ENCODE measurements at places on chromosomes 7 and 10.

DNA sequence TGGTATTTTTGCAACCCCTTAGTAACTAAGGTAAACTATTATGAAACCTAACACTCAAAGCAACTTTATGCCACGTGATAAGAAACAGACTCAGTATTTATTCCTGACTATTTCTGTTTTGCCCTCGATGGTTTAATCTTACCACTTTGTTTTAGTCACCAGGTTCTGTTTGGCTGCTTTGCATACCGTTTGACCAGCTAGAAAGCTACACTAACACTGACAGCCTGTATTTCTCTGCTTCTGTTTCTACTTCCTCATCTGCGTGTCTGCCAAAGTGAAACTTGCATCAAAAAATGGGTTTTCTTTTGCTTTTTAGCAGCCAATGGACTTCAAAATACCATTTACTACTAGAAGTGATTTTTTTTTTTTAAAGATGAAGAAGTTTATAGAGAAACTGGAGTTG, 802.5 kb downstream of the GRM8 start:
- no peak for DNase-seq

- DNase-seq, result no peak
Observed at GRCh38 chr10:7601023-7601656, 65.6 kb downstream of the ITIH5 start.

DNA sequence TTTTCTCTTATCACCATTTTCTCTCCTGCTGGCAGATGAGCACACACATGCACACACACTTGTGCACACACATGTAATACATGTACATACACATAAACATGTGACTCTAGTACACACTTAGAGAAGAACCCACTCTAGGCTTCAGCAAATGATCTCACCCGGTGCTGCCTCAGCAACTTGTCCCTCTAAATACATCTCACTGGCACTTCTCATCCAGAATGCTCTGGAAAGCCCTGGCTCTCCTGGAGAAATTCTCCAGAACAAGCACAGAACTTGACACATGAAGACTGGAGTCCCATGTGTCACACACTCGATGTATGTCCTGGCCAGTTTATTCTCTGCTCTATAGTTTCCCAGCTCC, 254.9 kb downstream of the ELMO1 start:
- DNase-seq, result no peak

- no peak for DNase-seq
Observed at GRCh38 chr10:89954787-89955566, 253.6 kb downstream of the KIF20B start.

GRCh38 chr10:60728056-60728455, 50.2 kb upstream of the CDK1 start:
- DNase-seq, result no peak

- no peak for DNase-seq
Observed at GRCh38 chr7:136496551-136496950, 371.9 kb upstream of the CHRM2 start.

GRCh38 chr10:115963848-115964247, 309.2 kb downstream of the GFRA1 start:
- no peak for DNase-seq

DNA sequence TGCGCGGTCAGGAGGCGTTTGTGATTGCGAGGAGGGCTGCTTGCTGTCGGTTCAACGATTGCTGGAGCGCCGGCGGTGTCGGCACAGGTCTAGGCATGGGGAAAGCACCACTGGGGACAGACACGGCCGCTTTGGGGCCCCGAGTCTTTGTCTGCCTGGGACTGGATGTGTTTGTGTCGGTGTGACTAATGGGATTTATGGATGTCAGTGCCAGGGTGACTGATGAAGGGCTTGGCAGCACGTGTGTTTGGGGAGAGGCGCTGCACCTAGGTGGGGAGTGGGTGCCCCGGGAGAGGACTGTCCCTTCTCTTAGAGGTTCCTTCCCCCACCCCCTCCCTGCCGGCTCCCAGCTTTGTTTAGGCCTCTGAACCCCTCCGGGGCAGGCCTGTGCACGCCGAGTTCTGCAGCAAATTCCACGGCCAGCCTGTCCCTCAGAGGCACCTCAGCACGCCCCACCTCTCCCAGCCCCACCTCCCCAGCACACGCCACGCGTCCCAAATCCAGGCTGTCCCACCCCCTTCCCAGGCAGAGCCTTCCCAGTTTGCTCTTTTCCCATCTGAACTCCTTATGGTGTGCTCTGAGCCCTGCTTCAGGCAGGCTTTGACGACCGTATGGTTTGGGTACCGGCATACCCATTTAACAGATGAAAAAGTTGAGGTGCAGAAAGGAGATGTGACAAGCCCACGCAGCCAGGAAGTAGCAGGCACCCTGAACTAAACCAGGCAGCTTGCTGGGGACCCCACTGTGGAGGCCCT, 6.4 kb upstream of the TNRC18 start:
- DNase-seq, result no peak

DNA sequence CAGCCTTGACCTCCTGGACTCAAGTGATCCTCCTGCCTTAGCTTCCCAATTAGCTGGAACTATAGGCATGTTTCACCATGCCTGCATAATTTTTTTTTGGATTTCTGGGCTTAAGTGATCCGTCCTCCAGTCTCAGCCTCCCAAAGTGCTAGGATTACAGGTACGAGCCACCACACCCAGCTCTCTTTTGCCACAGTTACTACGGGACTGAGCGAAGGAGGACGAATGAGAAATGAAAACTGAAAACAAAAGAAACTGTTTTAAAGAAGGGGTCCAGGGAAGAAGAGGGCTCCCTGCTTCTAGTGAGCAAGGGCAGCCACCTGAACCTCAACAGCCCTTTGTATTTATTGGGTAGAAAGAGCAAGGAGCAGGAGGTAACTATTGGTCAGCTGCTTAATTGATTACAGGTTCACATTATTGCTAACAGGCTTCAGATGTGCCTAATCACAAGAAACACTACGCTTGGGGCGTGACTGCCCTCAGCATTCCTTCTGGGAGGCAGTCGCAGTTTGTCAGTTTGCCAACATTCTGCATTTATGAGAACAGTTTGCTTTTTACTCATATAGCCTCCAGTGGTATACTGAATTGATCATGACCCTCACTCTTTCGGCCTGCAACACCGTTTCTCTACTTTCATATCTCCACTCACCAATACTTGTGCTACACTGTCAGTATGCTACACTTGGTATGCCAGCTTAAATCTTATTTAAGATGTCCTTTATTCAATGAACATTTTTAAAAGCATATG, 676.8 kb downstream of the DNAJB9 start:
- DNase-seq, result no peak

DNA sequence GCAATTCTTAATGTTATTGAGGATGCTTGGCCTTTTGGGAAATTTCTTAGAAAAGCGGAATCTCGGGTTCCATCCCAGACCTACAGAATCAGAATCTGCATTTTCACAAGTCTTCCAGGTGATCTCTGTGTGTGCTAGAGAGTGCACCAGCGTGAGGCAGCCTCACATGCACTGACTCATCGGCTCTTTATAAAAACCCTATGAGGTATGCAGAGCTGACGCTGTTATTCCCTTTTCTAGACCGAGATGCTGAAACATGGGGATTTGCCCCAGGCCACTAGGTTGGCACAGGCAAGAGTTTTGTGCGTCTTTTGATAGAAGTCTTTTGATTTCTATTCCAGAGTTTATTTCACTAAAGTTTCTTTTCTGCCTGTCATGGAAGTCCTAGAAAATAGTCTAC, 61.2 kb downstream of the CDCA7L start:
- DNase-seq, result no peak

DNA sequence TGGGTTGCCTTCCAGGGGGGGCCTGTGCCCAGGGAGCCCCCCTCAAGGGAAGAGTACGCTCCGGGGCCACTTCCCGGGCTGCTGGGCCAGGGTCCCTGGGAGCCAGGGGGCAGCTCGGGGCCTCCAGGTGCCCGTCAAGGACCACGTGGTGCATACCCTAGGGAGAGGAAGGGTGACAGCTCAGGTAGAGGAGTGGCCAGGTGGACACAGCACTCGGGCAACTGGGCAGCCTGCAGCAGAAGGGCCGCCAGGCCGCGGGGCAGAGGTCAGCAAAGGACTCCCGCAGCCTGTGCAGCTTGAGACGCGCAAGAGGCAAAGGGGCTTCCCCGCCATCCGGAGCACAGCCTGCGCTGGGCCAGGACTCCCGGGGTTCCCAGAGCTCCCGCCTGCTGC, 26.4 kb downstream of the AP5Z1 start:
- no peak for DNase-seq

DNA sequence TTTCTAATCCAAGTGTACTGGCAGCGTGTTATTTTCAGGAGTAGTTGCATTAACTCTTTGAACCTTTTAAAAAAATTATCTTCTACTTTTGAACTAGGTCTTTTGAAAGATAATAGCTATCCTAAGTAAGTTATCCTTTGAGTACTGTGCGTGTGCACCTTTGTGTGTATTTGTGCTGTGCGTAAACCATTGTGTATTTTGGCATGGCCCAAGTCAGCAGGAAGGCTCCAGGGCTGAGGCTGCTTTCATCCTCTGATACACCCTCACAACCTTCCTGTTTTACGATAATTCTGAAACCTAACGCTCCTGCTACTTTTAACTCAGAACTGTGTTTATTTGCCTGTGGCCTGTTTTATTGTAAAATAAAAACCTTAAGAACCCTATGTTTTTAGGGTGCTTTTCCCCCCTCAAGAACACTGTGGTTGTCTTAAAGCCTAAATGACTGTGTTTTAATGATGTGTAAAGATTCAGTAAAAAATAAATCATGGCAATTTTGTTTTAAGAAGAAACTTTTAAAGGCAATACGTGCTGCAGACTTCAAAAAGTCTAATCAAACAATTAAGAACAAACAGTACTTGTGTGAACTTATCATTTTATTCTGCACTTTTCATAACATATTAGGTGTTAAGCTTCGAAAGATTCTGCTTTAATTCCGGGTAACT, 57.5 kb downstream of the HDAC9 start:
- no peak for DNase-seq

DNA sequence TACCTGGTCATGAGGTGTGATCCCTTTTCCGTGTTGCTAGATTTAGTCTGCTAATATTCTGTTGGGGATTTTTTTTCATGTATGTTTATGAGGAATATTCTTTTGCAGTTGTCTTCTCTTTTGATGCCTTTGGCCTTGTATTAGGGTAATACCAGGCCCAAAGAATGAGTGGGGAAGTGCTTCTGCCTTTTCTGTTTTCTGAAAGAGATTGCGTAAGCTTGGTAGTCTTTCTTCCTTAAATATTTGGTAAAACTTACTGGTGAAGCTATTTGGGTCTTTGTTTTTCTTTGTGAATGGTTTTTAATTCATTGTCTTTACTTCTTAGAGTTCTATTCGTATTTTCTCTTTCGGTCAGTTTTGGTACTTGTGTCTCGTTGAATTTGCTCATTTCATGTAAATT, 51.1 kb downstream of the SHH start:
- no peak for DNase-seq

DNA sequence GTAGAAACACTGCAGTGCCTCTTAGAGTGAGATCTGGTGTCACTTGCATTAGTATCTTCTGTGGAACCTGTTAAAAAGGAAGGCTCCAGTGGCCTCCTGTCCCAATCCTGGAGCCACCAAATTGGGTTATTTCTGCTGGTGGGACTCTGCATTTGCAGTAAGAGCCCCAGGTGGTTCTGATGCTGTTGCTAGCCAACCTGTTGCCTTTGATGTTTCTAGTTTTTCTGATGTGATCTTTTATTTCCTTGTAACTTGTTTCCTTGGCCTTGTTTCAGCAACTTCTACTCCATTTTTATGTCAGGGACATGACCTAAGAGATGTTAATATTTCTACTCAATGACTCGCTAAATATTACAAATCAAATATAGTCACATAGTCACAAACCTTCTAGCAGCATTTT, 12.5 kb upstream of the STN1 start:
- DNase-seq, result no peak

DNA sequence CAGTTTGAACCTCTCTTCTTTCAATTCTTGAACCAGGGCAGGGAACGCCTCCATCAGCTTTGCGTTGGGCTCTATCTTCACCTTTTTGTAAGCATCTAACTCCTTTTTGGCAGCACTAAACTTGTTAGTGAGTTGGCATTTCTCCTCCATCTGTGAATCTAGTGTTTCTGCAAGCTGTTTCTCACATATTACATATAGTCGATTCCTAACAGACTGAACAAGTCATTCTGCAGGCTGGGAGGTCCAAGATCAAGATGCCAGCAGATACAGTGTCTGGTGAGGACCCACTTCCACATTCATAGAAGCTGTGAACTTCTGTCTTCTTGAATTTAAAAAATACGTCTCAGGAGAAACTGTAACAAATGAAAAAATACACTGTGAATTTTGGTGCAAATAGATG, 539.7 kb downstream of the ANKRD7 start:
- DNase-seq, result no peak

DNA sequence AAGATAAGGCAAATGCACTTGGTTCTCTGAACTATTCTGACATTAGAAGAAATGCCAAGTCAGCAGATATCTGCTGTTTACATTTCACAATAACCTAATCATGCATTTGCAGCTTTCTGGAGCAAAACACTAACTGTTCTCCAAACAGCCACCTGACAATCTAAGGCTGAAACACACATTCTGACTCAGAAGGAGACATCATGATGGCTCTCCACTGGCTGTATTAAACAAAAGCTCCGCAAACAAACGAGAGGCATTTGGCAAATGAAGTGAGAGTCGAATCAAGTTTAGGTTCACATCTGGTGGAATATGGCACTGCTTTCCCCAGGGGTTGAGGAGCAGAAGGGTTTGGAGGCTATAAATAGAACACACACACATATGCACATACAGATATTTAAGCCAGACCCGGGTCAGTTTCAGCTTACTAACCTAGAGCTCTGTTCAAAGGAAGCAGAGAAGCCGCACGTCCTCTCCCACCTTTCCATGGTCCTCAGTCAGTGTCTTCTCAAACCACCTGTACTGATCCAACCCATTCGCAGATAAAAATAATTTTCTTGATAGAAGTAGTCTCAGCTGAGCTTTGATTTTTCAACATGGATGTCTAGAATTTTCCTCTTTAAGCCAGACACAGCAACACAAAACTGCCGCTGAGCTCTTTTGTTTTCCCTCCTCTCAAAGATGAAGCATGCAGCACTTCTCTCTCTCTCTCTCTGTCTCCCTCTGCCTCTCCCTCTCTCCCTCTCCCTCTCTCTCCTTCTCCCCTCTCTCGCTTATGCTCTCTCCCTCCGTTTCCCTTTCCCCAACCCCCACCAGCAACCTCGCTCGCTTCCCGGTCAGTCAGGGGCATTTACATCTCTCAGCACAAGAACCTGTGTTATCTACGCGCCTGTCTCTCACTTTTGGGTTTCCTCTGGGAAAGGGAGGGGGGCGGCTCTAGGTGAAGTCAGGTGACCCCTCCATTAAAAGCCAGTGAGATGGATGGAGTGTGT, 682.8 kb downstream of the MAGI2 start:
- DNase-seq, result no peak

- DNase-seq, result no peak
Observed at GRCh38 chr7:94874036-94874785, 33.2 kb upstream of the PPP1R9A start.

GRCh38 chr10:96922978-96923948, 91.2 kb downstream of the LCOR start:
- no peak for DNase-seq

DNA sequence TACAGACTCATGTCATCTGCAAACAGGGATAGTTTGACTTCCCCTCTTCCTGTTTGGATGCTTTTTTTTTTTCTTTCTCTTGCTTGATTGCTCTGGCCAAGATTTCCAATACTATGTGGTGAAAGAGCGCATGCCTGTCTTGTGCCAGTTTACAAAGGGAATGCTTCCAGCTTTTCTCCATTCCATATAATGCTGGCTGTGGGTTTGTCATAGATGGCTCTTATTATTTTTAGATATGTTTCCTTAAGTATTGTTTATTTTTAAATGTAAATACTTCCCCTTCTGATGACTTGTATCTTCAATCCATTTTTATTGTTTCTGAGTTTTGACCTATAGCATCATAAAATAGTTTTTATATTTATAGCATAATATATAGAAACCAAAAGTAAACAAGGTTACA, 17.9 kb downstream of the FAM237B start:
- no peak for DNase-seq

Data from activated CD8-positive, alpha-beta memory T cell treated with anti-CD3 and anti-CD28 coated beads for 1 hour (primary cell).